Hepatocyte (in vitro differentiated cells): ENCODE measurements at places on chromosomes 7 and 10.

GRCh38 chr7:138515001-138515528 lies 55.0 kb downstream of the TRIM24 start:
- DNase-seq = no peak

- no peak for DNase-seq
These were observed 54.1 kb upstream of the NXPH1 start for GRCh38 chr7:8379264-8379663.

DNA sequence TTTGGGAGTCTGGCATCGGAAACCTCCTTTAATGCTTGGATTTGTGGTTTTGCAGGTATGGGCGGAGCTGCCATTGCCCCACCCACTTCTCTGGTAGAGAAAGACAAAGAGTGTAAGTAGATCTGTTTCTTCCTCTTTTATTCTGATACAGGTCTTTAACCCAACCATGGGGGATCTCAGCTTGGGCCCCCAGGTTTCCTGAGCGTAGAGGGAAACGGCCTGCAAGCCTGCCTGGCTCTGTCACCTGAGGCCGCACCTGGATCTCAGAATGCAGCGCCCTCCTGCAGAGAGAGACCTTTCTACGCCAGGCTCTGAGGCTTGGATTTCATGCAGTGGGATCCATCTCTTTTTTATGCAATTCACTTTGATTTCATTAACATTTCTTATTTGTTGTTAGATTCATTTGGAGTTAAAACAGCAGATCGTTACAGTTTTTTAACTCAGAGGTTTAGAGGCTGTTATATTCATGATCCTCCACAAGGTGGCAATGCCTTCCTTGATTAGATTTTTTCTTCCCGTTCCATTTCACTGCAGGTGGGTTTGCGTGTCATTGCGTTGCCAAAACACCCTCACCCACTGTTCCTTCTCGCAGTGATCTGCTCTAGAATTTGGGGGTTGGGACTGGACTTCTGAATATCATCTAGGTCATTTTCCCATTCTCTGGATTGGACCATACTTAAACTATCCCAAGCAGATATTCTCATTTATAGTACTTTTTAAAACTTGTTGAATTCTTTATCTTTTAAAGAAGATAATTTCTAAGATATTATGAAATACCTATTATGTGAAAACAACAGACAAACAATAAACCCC lies 20.0 kb downstream of the RBM17 start:
- DNase-seq = peak; percentile 58

DNA sequence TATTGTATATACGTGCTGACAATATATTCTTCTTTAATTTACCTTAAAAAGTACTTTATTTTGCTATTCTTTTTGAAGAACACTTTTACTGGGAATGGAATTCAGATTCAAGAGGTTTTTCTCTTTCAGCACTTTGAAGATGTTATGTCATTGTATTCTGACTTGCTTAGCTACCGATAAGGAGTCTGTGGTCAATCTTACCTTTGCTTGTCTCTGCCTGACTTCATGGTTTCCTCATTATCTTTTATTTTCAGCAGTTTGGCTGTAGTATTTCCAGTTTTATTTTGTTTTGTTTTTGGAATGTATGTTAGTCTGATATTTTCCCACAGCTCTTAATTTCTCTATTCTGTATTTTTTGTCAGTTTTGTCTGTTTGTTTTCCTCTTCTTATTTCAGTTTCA lies 187.9 kb upstream of the SMIM30 start:
- DNase-seq = no peak

DNA sequence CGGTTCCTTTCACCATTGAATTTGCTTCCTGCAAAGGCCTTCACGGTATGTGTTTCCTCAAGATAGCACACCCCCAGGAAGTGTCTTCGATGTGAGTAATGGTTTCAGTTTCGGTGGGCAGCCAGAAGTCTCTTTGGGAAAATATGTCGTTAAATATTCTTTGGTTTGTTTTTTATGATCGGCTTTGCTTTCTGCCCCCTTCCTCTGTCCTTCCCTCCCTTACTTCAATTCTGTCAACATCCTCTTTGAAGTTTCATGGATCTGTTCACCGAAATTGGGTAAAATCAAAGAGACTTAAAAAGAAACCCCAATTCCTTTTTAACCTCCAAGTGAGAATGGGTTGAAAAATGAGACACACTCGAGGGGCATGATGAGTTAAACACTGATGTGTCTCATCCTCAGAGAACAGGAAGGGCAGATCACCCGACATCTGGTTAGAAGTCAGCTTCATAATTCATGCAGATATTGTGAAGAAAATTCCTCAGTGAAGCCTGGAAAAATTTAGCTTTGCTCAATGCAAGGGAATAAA lies 170.8 kb upstream of the HABP2 start:
- no peak for DNase-seq

GRCh38 chr7:49398746-49399145 lies 374.7 kb upstream of the VWC2 start:
- DNase-seq = no peak

DNA sequence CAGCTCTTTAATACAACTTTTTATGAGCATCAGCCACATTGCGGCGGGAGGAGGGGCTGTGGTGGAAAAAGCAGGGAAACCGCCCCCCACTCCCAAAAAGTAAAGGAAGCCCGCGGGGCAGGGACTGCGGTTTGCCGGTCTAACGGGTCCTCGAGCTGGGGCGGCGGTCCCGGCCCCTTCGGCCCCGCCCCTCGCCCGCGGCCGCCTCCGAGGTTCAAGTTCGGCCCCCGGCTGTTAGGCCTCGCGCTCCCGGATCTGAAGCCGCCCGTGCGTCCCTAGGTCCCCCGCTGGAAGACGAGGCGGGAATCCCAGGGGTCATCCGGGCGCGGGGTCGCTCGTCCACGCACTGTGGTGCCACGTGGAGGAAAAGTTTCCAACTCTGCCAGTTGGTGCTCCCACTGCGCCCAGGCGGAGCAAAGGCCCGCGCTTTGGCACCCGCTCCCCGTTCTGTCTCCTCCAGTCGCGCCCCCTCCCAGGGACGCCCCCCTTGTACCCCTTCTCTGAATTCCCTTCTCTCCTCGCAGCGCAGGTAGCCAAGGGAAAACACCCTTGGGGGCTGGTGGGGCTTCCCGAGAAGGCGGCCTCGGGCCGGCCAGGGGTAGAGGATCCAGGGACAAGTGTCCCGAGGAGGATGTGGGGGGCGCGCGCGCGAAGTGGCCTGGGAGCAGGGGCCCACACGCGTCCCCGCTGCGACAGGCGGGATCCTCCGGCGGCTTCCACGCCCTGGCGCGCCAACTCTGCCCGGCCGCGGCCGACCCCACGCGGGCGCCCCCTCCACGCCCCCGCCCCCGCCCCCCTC lies 798 bp upstream of the AUTS2 start:
- peak; percentile 54 for DNase-seq

DNA sequence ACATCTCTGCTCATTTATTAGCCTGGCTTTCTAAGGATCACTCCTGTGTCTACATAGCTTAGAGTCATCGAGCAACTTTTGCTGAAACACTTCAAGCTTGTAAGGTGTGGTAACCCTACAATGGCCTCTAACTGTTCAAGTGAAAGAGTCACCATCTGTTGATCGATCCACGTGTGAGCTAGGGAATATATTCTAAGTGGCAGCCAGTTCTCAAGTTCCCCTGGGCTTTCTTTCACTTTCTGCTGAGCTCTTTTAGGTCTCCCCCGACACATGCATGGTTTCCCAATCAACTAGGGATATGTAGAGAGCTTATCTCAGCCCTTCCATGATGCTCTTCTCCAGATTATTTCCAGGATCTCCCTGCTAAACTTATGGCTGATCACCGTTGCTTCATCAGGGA lies 15.5 kb downstream of the AOAH start:
- peak; percentile 7 for DNase-seq
